ENCODE measurements at places on chromosomes 2 and 18. TPM values are rescaled to one million over a fixed set of nuclear protein-coding genes. Genes with fewer than 3 reads are reported as not detected.

The C2orf68 gene
- total RNA-seq = 40.8 TPM

The SP140 gene
- 1.8 TPM for total RNA-seq

The CLHC1 gene
- 56.6 TPM for total RNA-seq

The TMEM17 gene
- total RNA-seq = 2.6 TPM

The ARL5A gene
- 117 TPM for total RNA-seq

The TGFA gene
- 4.1 TPM for total RNA-seq

The FSHR gene
- total RNA-seq = 0.69 TPM

The INHA gene
- not detected for total RNA-seq

The TMX3 gene
- 97.6 TPM for total RNA-seq

The RAB6C gene
- total RNA-seq = 0.11 TPM

The CABLES1 gene
- total RNA-seq = 14.6 TPM

The TGFBRAP1 gene
- total RNA-seq = 13.9 TPM

The REEP1 gene
- 21.9 TPM for total RNA-seq

The OR6B2 gene
- not detected for total RNA-seq

The ASPRV1 gene
- 2.9 TPM for total RNA-seq

The ATP8B1 gene
- total RNA-seq = 79.6 TPM

The VWA3B gene
- total RNA-seq = 0.48 TPM

The C2orf80 gene
- 0.37 TPM for total RNA-seq

Measured in urinary bladder (tissue), 4 donors.